ENCODE measurements at places on chromosomes 12 and 14. TPM values are rescaled to one million over a fixed set of nuclear protein-coding genes. Genes with fewer than 3 reads are reported as not detected.

Gene SERPINA6
- total RNA-seq = not detected

Gene TAPBPL
- 17.0 TPM for total RNA-seq

Gene ADAM21
- total RNA-seq = not detected

Gene RNASE7
- not detected for total RNA-seq

Gene TAS2R42
- total RNA-seq = not detected

Gene TGFB3
- total RNA-seq = 176 TPM

Gene TAMALIN
- 25.5 TPM for total RNA-seq

Gene KCNK10
- not detected for total RNA-seq

Gene GYS2
- total RNA-seq = not detected

Gene BAZ1A
- 26.7 TPM for total RNA-seq

Gene SYT1
- 1.7 TPM for total RNA-seq

Gene BBS10
- 10.5 TPM for total RNA-seq

Gene BHLHE41
- total RNA-seq = 1.1 TPM

Gene TCL1B
- not detected for total RNA-seq

Gene IRAK3
- total RNA-seq = 0.21 TPM

Gene CTSG
- not detected for total RNA-seq

Gene HOXC11
- total RNA-seq = not detected

Gene VRTN
- total RNA-seq = not detected

Gene MYRFL
- not detected for total RNA-seq

Gene C12orf50
- total RNA-seq = not detected

Gene MIP
- total RNA-seq = not detected

Gene ACOT4
- total RNA-seq = 1.4 TPM

Gene NANOG
- 0.50 TPM for total RNA-seq

Gene CFAP54
- total RNA-seq = 0.24 TPM

Gene SEC23A
- total RNA-seq = 169 TPM

Gene HCAR2
- total RNA-seq = not detected
